Osteocyte (in vitro differentiated cells): ENCODE measurements at places on chromosomes 7 and 10. TPM values are rescaled to one million over a fixed set of nuclear protein-coding genes. Genes with fewer than 3 reads are reported as not detected.

The CYP2E1 gene
- 2.2 and 3.1 TPM in 2 replicates for total RNA-seq

GRCh38 chr10:19788075-19788686, 28.1 kb upstream of the PLXDC2 start:
- DNase-seq, result no peak

GRCh38 chr10:88036126-88036525, 172.7 kb downstream of the PTEN start:
- no peak for DNase-seq

The GPR26 gene
- not detected in 2 replicates for total RNA-seq

The OR2AE1 gene
- total RNA-seq, result not detected in 2 replicates

- no peak for DNase-seq
These were observed 3.1 kb downstream of the NACAD start for GRCh38 chr7:45085619-45086200.

- DNase-seq, result no peak
These were observed 60.1 kb downstream of the BTRC start for GRCh38 chr10:101414034-101414433.

The TRIM73 gene
- total RNA-seq, result 3.2 and 7.4 TPM in 2 replicates

GRCh38 chr7:27155816-27156507, 513 bp downstream of the HOXA7 start:
- no peak for DNase-seq

GRCh38 chr7:2239242-2239641, 2.8 kb downstream of the MRM2 start:
- DNase-seq, result no peak
